ENCODE measurements at places on chromosomes 1 and 21. TPM values are rescaled to one million over a fixed set of nuclear protein-coding genes. Genes with fewer than 3 reads are reported as not detected.

The HHAT gene
- 5.3 TPM for total RNA-seq

DNA sequence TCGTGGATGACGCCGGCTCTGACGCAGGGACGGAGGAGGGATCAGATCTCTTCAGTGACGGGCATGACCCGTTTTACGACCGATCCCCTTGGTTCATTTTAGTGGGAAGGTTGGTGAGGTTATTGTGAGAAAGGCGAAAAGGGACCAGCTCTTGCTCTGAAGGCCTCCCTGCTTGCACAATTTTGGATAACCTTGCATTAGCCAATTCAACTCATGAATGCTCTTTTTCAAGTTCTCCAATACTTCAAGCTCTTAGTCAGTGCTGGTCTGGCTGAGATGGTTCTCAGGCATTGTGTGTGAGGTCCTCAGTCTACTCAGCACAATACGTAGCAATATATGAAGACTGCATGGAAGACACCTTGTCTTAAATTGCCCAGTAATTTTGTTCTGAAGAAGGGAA lies 72.6 kb upstream of the PGD start:
- DNase-seq: no peak

GRCh38 chr1:48776393-48777218 lies at the start of gene BEND5:
TSS of gene BEND5 (minus strand) at chr1:48776891. CDS start at chr1:48776831, 60 bp downstream.
- peak; percentile 10 for DNase-seq

DNA sequence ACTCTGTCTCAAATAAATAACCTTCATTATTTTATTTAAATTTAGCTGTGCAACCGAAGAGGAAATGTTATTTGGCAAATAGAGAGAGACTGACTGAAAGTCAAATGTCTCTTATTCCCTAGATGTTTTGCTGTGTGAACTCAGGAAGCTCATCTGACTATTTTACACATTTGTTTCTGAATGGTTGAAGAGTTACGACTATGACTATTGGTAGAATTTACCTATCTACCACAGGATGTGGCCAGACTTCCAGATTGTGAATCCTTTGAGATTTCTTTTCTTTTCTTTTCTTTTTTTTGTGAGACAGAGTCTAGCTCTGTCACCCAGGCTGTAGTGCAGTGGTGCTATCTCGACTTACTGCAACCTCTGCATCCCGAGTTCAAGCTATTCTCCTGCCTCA lies 5.3 kb upstream of the SDE2 start:
- DNase-seq: no peak

DNA sequence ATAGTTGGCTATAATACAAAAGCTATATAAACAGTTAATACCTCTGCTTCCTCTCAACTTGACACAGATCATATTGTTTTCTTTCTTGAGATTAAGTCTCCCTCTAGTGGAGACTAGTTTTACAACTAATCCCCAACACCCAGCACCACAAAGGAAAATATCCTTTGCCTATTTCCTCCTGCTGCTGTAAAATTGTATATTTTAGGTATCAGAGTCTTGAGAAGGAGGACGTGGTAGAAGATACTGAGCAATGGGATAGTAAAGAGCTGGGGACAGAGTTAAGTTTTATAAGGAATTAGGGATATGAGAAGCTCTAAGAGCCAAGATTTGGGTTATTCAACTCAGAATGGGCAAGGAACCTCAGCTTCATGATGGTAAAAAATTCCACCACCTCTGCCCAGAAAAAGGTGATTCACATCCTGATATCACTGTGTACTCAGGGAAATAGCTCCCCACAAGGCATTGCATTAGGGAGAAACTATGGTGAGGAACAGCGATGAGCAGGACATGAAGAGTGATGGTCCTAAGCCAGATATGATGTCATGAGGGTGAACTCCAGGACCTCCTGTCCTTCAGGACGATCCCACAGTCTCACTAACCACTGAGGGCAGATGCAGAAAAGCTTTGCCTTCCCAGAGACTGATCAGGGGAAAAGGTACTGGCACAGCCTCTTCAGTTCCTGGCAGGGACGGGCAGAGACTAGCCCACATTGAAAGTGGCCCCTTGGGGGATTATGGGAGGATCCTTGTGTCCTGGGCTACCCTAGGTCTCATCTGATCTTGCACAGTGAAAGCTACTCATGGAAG lies 14.7 kb upstream of the CFAP126 start:
- peak; percentile 73 for DNase-seq

Measured in MG63 (cell line).